Endodermal cell (in vitro differentiated cells): ENCODE measurements at places on chromosomes 4 and X. TPM values are rescaled to one million over a fixed set of nuclear protein-coding genes. Genes with fewer than 3 reads are reported as not detected.

DNA sequence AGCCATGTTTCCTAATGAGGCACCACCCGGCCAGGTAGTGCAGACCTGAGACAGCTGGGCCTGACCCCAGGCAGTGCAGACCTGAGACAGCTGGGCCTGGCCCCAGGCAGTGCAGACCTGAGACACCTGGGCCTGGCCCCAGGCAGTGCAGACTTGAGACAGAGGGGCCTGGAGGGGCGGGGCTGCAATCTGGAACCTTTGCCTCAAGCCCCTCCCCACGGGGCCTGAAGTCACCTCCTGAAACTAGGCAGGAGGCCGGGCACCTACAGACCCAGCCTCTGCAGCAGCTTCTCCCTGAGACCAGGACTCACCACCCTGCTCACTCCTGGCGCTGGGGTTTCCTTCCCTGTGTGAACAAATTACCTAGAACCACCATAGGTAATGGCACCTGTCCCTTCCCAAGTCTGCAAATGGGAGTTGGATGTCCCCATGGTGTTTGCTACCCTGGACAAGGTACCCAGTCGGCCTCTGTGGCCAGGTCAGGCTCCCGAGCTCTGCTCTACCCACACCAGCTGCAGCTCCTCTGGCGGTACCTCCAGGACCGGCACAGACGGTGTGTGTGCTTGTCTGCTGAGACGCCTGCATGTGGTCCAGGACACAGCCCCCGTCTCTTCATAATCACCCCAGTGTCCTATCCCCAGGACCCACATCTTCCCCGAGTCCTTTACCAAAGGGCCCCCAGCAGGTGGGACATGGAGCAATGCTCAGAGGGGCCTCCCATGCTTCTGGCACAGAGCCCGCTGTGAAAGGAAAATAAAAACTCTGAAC is 53.1 kb upstream of the C4orf50 start:
- peak; percentile 77 for DNase-seq
- peak overlapping the region; percentile 22 for H3K27ac ChIP-seq
- no peaks in the 10 kb centered on the region for H3K36me3 ChIP-seq
- H3K4me1 ChIP-seq: peaks cover 11% of the 10 kb centered on the region
- H3K4me3 ChIP-seq: no peak overlapping the region

The FBXW7 gene
- total RNA-seq: 26.8 to 39.1 TPM (median 34.4 TPM) in 3 replicates

The TLR1 gene
- 0.09 and 0.20 TPM in 2 replicates for total RNA-seq

DNA sequence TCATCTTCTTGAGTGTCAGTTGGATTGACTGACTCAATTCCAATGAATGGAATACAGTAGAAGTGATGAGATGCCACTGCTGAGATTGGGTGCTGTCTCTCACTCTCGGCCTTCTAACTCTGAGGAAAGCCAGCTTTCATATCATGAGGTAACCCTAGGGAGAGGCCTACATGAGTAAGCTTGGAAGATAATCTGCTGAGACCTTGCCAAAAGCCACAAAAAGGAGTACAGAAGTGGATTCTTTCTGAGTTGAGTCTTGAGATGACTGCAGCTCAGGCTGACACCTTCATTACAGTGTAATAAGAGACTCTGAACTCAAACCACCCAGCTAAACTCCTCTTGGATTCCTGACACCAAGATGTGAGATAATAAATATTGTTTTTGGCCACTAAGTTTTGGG is 537.4 kb upstream of the MAGEB18 start:
- no peaks in the 10 kb centered on the region for H3K4me1 ChIP-seq
- no peak overlapping the region for H3K27ac ChIP-seq
- no peaks in the 10 kb centered on the region for H3K27me3 ChIP-seq
- H3K4me3 ChIP-seq: no peak overlapping the region
- no peak for DNase-seq
- H3K36me3 ChIP-seq: no peaks in the 10 kb centered on the region

DNA sequence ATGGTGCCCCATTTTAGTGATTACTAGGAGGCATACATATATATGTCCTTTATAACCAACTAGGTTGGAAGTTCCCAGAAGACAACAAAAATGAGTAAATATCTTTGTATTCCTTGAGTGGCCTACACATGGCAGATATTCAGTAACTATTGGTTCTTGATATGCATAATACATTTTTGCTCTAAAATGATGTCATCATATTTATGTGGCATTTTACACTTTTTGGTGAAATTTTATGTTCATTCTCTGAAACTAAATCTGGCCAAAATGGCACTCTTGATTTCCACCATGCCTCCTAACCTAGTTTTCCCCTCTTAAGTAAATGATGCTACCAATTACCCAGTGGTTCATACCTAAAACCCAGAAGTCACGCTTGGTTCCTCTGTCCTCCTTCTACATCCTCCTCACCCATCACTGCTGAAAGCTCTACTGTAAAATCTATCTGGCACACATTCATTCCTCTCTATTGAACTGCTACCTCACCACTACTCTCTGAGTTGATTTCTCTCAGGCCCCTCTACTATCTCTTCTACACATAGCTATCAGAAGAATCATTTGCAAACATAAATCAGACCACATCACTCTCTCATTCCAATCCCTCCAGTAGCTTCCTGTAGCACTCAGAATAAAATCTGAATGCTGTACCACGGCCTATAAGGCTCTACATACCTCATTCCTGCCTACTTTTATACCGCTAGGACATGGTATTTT is 13.4 kb downstream of the SLC10A7 start:
- H3K4me1 ChIP-seq: no peaks in the 10 kb centered on the region
- peaks cover 25% of the 10 kb centered on the region for H3K27me3 ChIP-seq

- H3K27ac ChIP-seq: peak overlapping the region; percentile 72
- no peaks in the 10 kb centered on the region for H3K36me3 ChIP-seq
- H3K4me3 ChIP-seq: no peak overlapping the region
- DNase-seq: peak; percentile 65
- H3K27me3 ChIP-seq: no peaks in the 10 kb centered on the region
Observed at GRCh38 chr4:8705161-8706145, 112.9 kb downstream of the CPZ start.

- no peak for DNase-seq
- peaks cover 9% of the 10 kb centered on the region for H3K36me3 ChIP-seq
- no peak overlapping the region for H3K27ac ChIP-seq
- no peaks in the 10 kb centered on the region for H3K4me1 ChIP-seq
- H3K4me3 ChIP-seq: no peak overlapping the region
Observed at GRCh38 chr4:39565878-39566600, 38.8 kb upstream of the UGDH start.

DNA sequence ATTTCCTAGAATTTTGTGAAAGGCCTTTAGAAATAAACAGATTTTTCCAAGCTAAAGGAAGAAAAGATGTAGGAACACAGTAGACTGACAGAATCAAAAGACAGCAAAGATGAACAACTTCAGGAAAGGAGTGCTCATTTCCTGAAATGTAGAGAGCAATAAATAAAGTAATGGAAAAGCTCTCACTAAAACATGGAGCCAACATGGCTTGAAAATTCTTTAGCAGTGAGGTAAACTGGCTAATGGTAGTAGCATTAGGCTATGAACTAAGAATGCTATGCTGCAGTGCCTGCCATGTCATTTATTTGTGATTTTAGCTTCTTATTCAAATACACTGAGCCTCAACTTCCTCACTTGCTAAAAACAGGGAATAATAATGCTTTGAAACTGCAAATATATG is 108.7 kb downstream of the IQCM start:
- H3K27me3 ChIP-seq: peaks cover 13% of the 10 kb centered on the region
- H3K36me3 ChIP-seq: no peaks in the 10 kb centered on the region
- H3K27ac ChIP-seq: no peak overlapping the region

The PNMA5 gene
- 0.25 to 0.29 TPM in 2 of 3 replicates, not detected in the other for total RNA-seq

DNA sequence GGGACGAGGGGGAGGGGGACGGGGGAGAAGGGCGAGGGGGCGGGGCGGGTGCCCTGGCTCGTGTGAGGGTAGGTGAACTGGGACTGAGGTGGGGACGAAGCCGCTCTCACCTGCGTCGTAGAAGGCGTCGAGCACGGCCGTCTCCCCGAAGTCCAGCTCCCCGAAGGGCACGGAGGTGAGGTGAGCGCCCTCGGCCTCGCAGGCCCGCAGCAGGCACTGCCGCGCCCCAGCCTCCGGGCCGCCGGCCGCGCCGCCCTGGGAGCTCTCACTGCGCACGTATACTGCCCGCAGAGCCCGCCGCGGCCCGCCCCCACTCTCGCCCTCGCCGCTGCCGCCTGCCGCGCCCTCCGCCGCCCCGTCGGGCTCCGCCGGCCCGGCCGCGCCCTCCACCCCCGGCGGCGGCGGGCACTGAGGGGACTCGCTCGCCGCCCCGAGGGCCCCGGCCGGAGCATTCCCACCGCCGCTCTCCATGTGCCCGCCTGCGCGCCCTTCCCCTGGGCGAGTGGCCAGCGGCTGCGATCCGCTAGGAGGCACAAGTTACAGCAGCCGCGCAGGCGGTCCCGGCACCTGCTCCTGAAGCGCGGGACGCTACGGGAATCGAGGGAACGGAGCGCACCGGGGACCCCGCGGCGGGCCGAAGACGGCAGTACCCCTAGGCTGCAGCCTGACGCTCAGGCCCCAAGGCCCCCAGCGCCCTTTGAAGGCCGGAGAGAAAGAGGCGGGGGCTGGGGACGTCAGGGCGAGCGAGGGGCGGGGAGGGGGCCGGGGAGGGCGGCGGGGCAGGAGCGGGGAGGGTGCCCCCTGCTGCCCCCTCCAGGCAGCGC is at the start of gene MAP3K15:
MAP3K15 (minus strand) TSS at position 718 of the 824 bp plus-strand sequence; CDS start at position 471, 247 bp downstream.
- no peaks in the 10 kb centered on the region for H3K4me1 ChIP-seq
- peaks cover 8% of the 10 kb centered on the region for H3K27me3 ChIP-seq
- no peaks in the 10 kb centered on the region for H3K36me3 ChIP-seq
- H3K27ac ChIP-seq: no peak within 1 kb of the TSS

DNA sequence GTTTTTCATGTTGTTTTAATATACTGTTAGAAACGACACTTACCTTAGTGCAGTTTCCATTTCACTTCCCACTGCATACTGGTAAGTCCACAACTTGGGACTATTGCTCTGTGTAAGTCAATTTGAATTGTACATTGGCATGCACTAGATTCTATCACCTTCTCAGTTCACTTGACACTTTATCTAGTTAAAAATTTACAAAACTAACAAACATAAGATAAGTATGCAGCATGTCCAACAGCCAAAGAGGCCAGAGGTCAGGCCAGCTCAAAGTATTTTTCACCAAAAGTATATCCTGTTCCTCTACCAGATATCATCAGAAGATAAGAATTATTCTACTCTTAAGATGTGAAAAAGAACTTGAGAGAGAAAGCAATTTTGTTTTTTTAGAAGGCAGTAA is 75.9 kb downstream of the QRFPR start:
- no peaks in the 10 kb centered on the region for H3K36me3 ChIP-seq
- H3K27ac ChIP-seq: no peak overlapping the region
- no peak for DNase-seq
